ENCODE measurements at places on chromosomes 2 and 18.

- H3K27ac ChIP-seq, result no peak overlapping the region
- H3K36me3 ChIP-seq, result peaks cover 2% of the 10 kb centered on the region
- DNase-seq, result no peak
- no peaks in the 10 kb centered on the region for H3K4me1 ChIP-seq
Observed at GRCh38 chr2:177531706-177532105, 139.1 kb downstream of the AGPS start.

- H3K4me3 ChIP-seq, result no peak overlapping the region
- no peak overlapping the region for H3K27ac ChIP-seq
- no peaks in the 10 kb centered on the region for H3K27me3 ChIP-seq
- H3K36me3 ChIP-seq, result no peaks in the 10 kb centered on the region
Observed at GRCh38 chr2:137020452-137021196, 255.3 kb downstream of the THSD7B start.

- no peak overlapping the region for H3K4me3 ChIP-seq
- no peak overlapping the region for H3K27ac ChIP-seq
Observed at GRCh38 chr2:59303272-59303671, 1062.1 kb upstream of the FANCL start.

DNA sequence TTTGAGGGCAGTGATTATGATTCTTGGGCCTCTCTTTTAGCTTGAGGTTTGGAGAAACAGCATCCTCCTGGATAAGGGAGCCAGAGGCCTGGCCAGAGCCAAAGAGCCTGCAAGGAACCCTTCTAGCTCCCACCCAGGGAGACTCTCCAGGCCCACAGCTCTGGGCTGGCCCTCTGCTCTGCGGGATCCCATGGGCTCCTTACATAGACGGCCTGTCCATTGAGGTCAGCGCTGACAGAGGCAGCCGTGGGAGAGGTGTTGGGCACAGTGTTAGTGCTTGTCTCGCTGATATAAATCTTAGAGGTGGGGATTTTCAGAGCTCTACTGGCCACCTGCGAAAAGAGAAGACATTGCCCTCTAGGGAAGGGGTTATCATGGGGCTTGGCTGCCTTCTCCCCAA, 67.2 kb downstream of the XDH start:
- no peaks in the 10 kb centered on the region for H3K4me1 ChIP-seq
- H3K27me3 ChIP-seq, result peaks cover 6% of the 10 kb centered on the region

- H3K4me1 ChIP-seq, result no peaks in the 10 kb centered on the region
- no peak overlapping the region for H3K27ac ChIP-seq
- no peak overlapping the region for H3K4me3 ChIP-seq
- DNase-seq, result no peak
- no peaks in the 10 kb centered on the region for H3K27me3 ChIP-seq
Observed at GRCh38 chr18:49155410-49155809, 204.6 kb upstream of the SMAD7 start.

- no peaks in the 10 kb centered on the region for H3K36me3 ChIP-seq
- no peak for DNase-seq
- no peak overlapping the region for H3K4me3 ChIP-seq
- no peaks in the 10 kb centered on the region for H3K4me1 ChIP-seq
Observed at GRCh38 chr18:61939046-61939674, 46.4 kb upstream of the RNF152 start.

- no peak for DNase-seq
- no peak overlapping the region for H3K27ac ChIP-seq
- no peaks in the 10 kb centered on the region for H3K36me3 ChIP-seq
- no peak overlapping the region for H3K4me3 ChIP-seq
Observed at GRCh38 chr18:11960743-11961380, 20.4 kb upstream of the IMPA2 start.

DNA sequence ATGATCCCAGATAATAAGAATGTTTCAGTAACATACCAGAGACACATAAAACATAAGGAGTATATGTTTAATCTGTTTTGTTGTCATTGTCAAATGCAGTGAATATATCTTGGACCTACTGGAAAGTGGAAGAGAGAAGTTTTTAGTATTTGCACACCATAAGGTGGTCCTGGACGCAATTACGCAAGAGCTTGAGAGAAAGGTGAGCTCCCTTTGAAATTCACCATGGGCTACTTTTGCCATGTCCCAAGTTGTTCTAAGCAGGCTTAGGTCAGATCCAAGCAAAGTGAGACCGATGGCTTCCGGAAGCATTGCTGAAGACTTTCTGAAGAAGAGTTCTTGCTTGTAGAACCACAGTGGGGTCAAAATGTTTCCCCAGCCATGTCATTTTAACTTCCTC, 30.8 kb upstream of the RPL37A start:
- H3K27me3 ChIP-seq, result no peaks in the 10 kb centered on the region
- peaks cover 18% of the 10 kb centered on the region for H3K36me3 ChIP-seq
- no peak overlapping the region for H3K27ac ChIP-seq

GRCh38 chr2:161662373-161662772, 38.2 kb downstream of the SLC4A10 start:
- H3K27me3 ChIP-seq, result no peaks in the 10 kb centered on the region
- no peaks in the 10 kb centered on the region for H3K36me3 ChIP-seq
- no peak for DNase-seq
- no peak overlapping the region for H3K27ac ChIP-seq

DNA sequence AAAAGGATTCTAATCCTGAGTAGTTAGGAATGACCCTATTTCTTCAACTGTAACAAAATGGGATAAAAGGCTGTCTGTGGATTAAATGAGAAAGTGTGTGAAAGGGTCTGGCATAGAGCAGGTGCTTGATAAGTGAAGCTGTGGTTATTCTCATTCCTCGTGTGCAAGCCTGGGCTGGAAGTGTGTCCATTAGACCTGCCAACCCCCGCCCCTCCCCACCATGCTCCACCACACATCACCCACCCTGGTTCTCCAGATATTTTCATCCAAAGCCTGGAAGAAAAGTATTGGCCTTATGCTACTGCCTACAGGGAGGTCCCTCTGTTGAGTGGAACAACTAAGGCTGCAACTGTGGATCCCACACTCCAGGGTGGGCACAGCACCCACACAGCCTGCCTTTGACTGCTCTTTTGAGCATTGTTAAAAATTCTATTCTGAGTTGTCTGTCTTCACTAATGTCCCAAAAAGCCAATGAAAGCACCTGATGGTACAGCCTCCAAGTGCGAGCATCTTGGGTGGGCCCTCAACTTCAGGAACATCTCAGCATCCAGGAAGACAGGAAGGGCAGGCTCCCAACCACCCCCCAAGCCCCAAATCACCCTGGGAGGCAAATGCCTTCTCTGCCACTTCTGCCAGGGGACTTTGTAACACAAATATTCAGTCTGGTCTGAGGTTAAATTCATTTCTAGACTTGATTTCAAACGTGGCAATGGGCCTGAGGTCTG, 102.8 kb upstream of the PPP1CB start:
- no peaks in the 10 kb centered on the region for H3K27me3 ChIP-seq
- H3K36me3 ChIP-seq, result no peaks in the 10 kb centered on the region
- peak overlapping the region; percentile 74 for H3K27ac ChIP-seq
- H3K4me1 ChIP-seq, result no peaks in the 10 kb centered on the region
- DNase-seq, result no peak

- DNase-seq, result no peak
- H3K27me3 ChIP-seq, result no peaks in the 10 kb centered on the region
- no peaks in the 10 kb centered on the region for H3K4me1 ChIP-seq
Observed at GRCh38 chr2:51778806-51779205, 746.9 kb upstream of the NRXN1 start.

DNA sequence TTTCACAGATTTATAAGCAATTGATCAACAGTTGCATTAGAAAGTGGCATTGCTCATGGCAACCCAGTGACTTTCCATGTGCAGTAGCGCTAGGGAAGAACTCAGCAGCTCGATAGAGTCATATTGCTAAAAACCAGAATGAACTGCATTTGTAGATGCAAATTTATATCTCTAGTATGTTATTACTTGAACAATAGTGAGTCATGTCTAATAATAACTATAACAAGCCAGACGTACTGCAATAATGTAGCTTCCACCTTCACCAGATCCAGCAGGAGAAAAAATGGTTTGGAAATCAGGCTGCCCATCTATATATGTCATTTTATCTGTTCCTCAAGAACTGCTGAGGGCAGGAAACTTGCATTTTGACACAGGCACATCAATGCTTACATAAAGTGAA, 66.5 kb upstream of the FIGN start:
- no peaks in the 10 kb centered on the region for H3K36me3 ChIP-seq
- DNase-seq, result no peak
- no peaks in the 10 kb centered on the region for H3K4me1 ChIP-seq
- no peak overlapping the region for H3K27ac ChIP-seq
- no peak overlapping the region for H3K4me3 ChIP-seq

DNA sequence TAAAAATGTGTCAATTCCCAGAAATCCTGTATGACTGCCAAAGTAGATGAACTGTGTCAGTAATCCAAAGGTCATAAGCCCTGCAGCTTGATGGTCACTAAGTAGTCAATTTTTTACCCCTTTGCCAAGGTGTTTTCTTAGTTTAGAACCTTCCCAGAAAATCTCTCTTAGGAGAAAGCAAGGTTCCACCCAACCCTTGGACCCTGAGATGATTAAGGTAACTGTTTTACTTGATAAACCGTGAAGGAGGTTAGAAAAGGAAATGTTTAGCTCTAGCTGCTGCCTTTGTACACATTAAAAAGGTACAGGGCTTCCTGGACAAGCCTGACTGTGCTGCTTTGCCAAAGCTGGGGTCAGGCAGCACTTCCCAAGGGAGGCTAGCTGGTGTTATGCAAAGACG, 24.4 kb upstream of the LRP2 start:
- H3K27ac ChIP-seq, result no peak overlapping the region
- no peak for DNase-seq
- no peak overlapping the region for H3K4me3 ChIP-seq

DNA sequence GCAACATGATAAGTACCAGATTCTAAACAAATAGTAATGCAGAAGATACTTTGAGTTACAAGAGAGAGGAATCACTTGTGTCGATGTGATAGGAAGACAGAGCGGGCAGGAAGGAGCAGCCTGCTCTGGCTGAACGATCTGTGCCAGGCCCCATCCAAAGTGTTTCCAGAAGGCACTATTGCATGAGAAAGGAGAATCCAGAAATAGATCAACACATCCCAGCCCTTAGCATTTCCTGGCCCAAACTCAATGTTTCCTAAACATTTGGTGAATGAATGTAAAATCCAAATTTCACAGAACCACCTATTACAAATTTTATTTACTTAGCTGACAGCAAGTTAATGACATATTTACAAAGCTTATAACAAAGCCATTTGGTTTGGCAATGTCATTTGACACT, 257.2 kb downstream of the TXNL1 start:
- no peak for DNase-seq
- no peak overlapping the region for H3K4me3 ChIP-seq
- no peaks in the 10 kb centered on the region for H3K36me3 ChIP-seq
- H3K4me1 ChIP-seq, result no peaks in the 10 kb centered on the region
- no peak overlapping the region for H3K27ac ChIP-seq
- no peaks in the 10 kb centered on the region for H3K27me3 ChIP-seq

DNA sequence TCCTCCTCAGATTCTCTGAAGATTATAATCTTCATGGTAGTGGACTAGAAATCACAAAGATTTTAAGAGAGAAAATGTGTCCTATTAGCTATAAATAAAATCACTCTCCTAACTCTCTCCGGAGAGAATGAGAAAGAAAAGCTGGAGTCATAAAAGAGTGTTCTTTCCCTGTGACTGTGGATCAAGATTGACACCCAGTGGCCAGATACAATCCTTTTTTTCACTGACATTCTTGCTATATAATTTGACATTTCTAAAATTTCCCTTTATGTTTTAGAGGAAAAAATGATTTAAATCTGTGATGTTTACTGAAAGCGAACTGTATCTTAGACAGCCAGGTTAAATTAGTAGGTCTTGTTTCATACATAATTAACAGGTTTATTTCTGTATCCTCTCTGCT, 35.4 kb upstream of the LRP2 start:
- no peak overlapping the region for H3K4me3 ChIP-seq
- H3K27ac ChIP-seq, result no peak overlapping the region
- H3K4me1 ChIP-seq, result no peaks in the 10 kb centered on the region

DNA sequence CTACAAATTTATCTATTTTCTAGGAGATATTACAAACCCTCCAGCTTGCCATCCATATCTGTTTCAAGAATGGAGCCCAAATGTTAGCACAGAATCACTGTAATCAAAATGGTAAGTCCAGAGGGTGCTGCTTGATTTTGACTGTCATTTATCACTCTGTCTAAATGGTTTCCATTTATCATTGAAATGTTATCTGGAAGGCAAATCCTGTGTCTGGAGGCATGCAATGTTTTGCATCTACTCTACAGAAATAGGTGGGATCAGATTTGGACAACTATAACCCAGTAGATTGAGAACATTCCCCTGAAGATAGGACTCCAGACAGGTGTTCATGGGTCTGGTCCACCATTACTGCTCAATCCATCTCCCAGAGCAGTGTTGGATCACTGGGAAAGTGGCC, 128.7 kb downstream of the MAIP1 start:
- H3K27me3 ChIP-seq, result no peaks in the 10 kb centered on the region
- no peak for DNase-seq
- no peaks in the 10 kb centered on the region for H3K4me1 ChIP-seq
- H3K36me3 ChIP-seq, result no peaks in the 10 kb centered on the region

DNA sequence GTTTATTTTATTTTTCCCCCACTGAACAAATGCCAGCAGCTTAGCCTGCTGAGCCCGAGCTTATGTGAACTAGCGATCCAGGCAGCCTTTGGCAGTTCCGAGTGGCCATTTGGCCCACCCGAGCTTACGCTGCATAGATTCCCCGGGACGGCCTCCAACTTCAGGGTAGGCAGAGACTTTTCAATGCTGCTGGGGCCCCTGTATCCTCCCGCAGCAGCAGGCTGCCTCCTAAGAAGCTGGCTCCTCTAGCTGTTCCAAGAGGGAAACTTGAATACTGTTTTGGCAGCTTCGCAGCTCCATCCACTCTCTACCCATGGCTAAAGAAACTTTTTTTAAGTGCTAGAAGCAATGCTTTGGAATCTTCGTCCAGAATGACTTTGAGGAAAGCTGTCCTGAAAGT, 295.2 kb downstream of the SS18 start:
- no peaks in the 10 kb centered on the region for H3K4me1 ChIP-seq
- H3K4me3 ChIP-seq, result no peak overlapping the region
- no peak for DNase-seq
- no peaks in the 10 kb centered on the region for H3K36me3 ChIP-seq
- H3K27me3 ChIP-seq, result no peaks in the 10 kb centered on the region
- no peak overlapping the region for H3K27ac ChIP-seq

- no peak overlapping the region for H3K4me3 ChIP-seq
- no peaks in the 10 kb centered on the region for H3K36me3 ChIP-seq
- H3K27me3 ChIP-seq, result no peaks in the 10 kb centered on the region
- no peak overlapping the region for H3K27ac ChIP-seq
Observed at GRCh38 chr2:179741317-179741716, 120.1 kb downstream of the ZNF385B start.

DNA sequence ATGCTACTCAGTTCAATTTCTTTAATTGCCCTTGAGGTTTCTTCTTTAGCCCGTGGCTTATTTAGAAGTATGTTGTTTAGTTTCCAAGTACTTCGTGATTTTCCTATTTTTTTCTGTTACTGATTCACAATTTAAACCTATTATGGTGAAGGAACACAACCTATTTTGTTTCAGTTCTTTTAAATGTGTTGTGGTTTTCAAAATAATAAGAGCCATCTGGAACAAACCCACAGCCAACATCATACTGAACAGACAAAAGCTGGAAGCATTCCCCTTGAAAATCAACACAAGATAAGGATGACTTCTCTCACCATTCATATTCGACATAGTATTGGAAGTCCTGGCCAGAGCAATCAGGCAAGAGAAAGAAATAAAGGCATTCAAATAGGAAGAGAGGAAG, 155.2 kb downstream of the GALNT1 start:
- H3K36me3 ChIP-seq, result no peaks in the 10 kb centered on the region
- no peak overlapping the region for H3K27ac ChIP-seq
- no peaks in the 10 kb centered on the region for H3K4me1 ChIP-seq
- no peaks in the 10 kb centered on the region for H3K27me3 ChIP-seq
- no peak for DNase-seq

All from tibial artery (tissue), 4 donors.